ENCODE measurements at places on chromosomes 1 and 21.

DNA sequence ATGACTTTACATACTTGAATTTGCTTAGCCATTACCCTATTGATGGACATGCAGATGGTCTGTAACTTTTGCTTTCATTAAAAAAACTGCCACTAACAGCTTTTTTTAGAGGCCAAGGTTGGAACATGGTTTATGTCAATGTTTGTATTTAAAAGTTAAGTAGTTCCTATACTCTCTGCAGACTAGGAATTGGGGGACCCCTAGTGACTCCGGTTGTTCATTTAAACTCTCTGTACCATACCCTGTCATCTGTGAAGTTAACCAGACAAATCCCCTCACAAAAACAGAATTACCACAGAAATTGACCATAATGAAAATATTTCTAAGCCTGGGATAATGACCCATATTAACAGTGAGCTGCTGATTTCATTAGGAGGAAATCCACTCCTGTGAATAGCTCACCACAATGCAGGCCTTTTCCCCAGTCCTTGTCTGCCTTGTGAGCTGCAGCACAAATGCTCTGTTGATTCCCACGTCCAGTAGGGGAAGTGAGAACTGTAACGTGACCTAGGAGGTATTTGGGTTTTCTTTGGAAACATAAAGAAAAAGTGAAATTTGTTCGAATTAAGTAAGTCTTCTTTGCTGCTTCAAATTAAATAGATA lies 30.2 kb upstream of the CD101 start:
- no peak for DNase-seq

GRCh38 chr1:91511386-91511785 lies 10.7 kb downstream of the CDC7 start:
- DNase-seq: peak; percentile 78

GRCh38 chr1:111734856-111735255 lies 4.3 kb downstream of the INKA2 start:
- DNase-seq: no peak

DNA sequence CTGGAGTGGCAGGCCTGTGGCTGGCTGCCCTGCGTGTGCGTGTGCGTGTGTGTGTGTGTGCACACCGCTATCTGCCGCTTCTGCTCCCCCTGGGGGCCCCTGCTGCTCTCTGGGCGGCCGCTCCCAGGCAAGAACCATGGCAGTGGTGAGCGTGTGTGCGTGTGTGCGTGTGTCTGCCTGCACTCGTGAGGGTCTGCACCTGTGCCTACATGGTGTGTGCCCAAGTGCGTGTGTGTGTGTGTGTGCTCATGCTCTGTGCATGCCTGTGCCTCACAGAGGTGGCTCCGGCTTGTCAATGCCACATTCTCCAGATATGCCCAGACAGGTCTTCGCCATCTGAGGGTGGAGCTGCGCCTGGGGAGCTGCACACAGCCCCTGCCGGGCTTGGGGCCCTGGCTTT lies 18.7 kb upstream of the PEX10 start:
- no peak for DNase-seq

- no peak for DNase-seq
These were observed 4.2 kb upstream of the GPN2 start for GRCh38 chr1:26894263-26894662.

GRCh38 chr1:22104865-22105437 lies 37.9 kb downstream of the WNT4 start:
- DNase-seq: no peak

- DNase-seq: no peak
These were observed 5.6 kb upstream of the THEM5 start for GRCh38 chr1:151858886-151859665.

- DNase-seq: peak; percentile 82
These were observed 6.7 kb downstream of the WNT2B start for GRCh38 chr1:112515311-112516009.

DNA sequence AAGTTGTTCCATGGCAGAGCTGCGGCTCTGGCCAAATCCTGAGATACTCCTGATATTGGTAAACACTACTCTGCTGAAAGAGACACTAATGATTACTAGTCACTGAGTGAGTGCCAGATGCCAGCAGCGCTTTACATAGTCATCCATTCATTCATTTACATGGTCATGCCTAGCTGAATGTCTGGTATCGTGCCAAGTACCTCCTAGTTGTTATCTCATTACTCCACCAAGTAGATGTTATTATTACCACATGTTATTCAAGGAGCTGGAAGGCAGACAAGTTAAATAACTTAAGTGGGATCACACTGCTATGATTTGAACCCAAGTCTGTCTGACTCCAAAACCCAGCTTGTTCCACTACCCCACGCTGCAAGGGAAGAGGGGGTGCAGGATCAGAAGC lies 4.7 kb downstream of the OLFML2B start:
- DNase-seq: peak; percentile 94

DNA sequence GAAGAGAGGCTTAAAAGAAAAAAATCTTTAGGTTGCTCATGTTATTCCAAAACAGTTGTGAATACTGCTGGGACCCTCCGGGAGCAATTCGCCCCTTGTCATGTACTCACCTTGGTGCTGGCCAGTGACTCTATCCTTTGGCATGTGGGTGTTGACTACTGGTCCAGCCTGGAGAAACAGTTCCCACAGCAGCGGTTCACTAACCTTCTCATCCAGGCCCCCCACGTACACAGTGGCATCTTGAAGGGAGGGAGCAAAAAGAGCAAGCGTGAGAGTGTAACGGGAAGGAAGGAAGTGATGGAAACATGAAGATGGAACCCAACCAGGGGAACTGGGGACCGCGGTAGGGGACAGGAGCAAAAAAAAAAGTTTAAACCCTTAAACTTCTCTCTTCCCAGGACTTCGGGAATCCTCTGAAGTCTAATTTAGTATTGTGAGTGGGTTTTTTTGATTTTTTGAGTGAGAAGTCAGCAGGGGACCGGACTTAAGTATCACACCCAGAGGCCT lies 494 bp downstream of the SF3B4 start:
- DNase-seq: no peak

- DNase-seq: no peak
These were observed 38.7 kb downstream of the COL18A1 start for GRCh38 chr21:45443595-45444181.

DNA sequence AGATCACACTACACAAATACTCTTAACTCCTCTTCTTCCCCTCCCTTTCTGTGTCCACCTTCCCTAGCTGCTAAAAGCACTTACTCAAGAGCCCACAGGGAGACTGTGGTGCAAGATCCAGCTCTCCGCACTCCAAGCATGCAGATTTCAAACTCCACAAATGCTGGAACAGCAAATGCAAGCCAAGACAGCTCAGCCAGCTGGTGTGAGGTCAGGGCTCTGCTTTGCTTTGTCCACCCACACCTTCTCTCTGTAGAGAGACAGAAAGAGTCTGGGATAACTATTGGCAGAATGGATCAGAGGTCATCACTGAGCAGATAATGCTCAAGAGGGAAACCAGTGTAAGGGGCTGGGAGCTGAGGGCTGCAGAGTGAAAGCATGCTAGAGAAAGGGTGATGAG lies 45.2 kb upstream of the DPT start:
- peak; percentile 73 for DNase-seq

DNA sequence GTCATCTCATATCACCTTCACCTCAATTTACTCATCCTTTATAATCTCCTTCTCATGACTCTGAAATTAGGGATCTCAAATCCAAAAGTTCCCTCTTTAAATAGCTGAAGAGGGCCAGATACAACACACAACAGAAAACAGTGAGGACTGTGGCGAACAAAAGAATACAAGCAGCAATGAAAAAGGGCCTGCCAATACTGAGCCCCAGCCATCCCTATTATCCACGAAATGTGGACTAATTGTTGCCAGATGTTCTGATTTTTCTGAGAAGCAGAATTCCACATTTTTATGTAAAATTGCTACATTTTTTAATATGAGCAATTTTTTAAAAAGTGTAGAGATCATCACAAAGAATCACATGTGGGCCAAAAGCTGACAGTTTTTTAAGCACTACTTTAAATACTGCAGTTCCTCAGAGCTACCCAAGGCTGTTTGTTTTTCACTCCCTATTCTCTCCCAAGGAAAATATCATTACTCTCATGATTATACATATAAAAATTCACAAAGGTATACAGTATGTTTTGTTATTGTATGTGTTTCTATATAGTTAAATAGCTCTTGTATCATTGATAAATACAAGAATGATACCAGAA lies 90.0 kb downstream of the ASH1L start:
- DNase-seq: peak; percentile 51

GRCh38 chr1:39409055-39409816 lies 82.2 kb upstream of the BMP8A start:
- peak; percentile 82 for DNase-seq

DNA sequence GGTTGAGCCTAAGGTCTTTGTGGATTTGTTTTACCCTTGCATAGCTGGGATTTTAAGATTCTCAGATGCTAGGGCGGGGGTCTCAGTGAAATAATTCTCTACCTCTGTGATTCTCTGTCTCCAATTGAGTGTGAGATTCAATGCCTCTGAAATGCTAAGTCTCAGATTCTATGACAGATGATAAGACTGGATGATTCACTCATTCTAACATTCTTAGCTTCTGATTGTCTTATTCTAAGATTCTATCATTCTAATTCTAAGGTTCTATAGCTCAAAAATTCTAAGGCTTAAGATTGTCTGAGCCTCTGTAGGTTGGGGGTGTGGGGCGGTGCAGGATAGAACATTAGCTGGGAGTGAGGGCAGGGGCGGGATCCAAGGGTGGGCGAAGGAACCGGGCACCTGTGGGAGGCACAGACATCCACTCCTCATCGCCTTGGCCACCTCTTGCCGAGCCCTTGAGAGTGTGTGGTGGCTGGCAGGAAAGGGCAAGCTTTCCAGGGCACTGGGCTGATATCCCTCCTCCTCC lies 29.5 kb downstream of the ADGRB2 start:
- no peak for DNase-seq

DNA sequence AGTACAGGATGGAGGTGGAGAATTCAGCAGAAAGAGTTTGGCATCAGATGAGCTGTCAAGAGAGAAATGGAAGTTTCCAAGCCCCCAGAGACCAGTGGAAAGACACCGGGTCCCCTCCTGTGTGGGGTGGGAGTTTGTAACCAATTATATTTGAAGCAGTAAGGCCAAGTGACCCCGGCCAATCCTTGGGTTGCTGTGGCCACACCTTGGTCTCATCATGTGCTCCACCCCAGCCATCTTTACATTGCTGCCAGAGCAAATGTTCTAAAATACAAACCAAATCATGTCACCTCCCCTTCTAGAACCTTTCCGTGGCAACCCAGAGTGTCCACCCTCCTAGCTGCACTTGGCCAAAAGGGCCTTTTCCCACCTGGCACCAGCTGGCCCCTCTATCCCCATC lies 86.1 kb downstream of the KCNN3 start:
- no peak for DNase-seq

DNA sequence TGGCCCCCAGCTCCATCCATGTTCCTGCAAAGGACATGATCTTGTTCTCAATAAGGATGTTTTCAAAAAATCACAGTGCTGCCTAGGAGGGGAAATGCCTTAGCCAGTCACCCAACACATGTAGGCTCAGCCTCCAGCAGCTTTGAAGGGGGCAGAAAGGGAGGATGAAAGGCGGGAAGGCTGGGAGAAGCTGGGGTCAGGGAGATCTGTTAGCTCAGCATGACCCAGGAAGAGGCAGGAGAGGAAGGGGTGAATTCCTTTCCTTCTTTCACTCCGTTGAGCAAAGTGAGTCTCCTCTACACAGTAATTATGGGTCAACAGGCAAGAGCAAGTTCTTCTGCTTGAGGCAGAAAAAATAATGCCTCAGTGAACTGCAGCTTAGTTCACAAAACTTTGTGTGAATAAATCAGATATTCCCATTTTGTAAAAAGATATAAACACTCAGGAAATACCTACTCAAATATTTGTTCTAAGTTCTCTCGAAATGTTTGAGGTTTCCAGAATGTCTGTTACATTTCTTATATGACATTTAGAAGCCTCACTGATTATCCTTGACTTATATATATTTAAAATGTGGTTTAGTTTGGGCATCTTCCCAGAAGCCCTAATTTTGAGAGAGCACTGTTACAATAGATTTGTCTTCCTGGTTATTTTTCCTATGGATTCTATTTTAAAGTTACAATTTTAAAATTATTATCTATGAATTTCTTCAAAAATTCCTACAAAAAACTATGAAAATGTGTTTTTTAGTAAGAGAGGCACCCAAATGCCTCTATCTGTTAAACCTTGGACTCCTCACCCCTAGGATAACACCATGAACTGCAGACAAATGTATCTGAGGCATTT lies 116.8 kb downstream of the KCNJ6 start:
- no peak for DNase-seq

GRCh38 chr1:31576201-31576669 lies at the start of gene TINAGL1:
TSS of gene TINAGL1 (plus strand) at chr1:31576515. CDS start at chr1:31577149, 634 bp downstream.
- DNase-seq: no peak

DNA sequence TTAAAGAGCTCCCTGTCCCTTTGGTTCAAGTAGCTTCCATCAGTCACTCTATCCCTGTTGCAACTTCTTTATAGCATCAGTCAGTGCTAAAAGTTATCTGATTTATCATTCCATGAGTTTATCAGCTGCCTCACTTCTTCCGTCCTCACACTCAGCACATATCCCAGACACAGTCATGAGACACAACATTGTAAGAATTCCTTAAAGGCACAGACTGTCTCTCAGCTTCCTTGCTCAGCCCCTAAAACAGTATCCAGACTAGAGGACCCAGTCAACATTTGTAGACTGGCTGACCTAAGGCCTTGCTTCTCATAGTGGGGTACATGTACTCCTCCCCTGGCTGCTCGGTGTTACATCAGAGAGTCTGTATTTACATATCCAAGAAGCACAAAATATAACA lies 164.9 kb upstream of the ADGRL2 start:
- peak; percentile 8 for DNase-seq

DNA sequence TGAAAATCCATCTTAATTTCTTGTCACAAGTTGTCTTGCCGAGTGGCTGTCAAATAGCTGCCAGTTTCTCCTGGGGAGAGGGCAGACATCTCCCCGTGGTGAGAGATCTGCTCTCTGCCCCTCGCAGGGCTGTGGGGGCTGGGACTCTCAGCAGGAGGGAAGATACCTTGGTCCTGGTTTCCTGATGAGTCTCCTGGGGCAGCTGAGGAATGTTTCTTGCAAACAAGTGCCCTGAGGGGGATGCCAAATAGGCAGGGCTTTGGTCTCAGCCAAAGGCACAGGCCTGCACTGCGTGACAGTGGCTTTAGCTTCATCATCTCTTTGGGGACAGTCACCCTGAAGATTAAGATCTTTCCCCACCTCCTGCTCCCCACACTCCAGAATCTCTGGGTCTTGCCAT lies 40.9 kb downstream of the SYT6 start:
- DNase-seq: no peak

- DNase-seq: no peak
These were observed 129.8 kb downstream of the CNIH3 start for GRCh38 chr1:224745924-224746323.

GRCh38 chr1:178928041-178928440 lies 57.2 kb upstream of the ANGPTL1 start:
- DNase-seq: no peak

DNA sequence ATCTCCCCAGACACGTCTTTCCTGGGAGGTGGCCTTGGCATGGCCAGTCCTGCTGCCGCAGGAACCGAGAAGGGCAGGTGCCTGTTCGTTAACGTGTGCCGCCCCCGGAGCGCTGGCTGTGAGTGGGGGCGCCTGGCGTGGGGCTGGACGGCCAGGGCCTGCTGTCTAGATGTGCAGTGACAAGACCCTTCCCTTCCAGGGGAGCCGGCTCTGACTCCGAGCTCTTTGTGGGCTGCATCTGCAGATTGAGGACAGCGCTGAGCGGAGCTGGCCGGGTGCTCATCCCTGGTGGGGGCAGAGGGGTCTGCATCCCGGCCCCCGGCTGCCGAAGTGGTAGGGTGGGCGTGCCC lies 13.0 kb downstream of the COL18A1 start:
- no peak for DNase-seq

All from fibroblast of the aortic adventitia (primary cell).